ENCODE measurements at places on chromosomes 16 and 17.

DNA sequence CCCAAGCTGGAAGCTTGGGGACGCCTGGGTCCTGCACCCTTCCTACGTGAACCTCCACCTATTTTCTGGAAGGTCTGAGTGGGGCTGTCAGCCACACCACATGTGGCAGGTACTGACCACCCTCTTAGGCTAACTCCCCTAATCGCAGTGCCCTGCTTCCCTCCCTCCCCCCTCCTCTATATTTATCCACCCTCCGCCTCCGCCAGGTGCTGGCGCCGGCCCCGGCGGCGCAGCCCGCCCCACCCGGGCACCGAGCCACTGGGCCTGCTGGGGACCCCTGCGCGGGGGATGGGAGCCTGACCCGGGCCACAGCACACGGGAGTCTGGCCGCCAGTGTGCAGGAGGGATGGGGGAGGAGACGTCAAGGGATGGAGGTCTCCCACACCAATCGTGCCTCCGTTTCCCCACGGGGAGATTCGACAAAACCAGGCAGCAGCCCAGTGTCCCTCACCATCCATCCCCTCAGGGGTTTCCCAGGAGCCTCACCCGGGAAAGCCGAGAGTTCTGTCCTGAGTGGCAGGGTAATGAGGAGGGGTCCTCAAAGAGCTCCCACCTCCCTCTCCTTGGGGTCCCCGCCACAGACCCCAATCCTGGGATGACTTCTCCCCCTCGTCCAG lies 1.3 kb downstream of the PLEKHH3 start:
- DNase-seq, result no peak

DNA sequence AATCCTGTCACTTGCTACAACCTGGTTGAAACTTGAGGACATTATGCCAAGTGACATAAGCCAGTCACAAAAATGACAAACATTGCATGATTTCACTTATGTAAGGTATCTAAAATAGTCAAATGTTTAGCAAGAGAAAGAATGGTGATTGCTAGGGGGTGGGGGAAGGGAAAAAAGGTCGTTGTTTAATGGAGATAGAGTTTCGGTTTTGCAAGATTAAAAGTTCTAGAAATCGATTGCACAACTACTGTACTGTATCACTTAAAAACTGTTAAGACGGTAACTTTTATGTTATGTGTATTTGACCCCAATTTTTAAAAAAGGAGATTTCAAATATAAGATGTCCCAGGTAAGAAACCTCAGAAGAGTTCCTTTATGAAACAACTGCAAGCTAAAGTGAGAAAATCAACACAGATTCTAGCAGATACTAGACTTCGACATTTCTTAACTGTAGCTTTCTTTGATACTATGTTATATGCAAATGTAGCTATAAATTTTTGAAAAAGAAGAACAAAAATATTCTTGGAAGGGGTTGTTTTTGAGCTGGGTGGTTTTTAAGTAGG lies 5.9 kb downstream of the MEOX1 start:
- no peak for DNase-seq

GRCh38 chr17:79619636-79620206 lies 8.9 kb upstream of the RBFOX3 start:
- DNase-seq, result peak; percentile 4

DNA sequence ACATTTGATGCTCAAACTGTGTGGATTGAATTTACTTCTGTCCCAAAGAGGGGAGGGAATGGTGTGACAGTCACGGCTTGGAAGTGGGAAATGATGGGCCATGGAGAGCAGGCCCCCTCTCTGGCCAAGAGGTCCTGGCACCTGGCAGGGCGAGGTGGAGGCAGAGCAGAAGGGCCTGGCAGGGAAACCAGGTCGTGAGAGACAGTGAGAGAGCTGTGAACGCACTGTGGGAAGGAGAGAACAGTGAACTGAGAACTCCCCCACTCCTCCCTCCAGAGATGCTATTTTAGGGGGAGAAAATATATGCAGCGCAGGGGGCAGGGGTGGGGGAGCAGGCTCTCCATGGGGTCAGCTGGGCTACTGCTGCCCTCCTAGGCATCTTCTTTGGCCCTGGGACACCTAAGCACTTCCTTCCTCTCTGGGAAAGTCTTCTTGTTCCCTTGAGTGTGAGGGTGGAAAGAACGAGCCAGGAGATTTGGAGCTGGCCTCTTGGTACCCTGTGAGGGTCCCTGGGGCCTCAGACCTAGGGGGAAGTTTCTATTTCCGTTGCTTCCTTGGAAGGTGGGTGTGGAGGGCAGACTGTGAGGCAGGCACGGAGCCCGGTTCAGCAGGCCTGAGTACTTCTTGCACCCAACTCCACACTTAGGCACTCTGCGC lies 17.2 kb upstream of the TBX21 start:
- no peak for DNase-seq

- DNase-seq, result no peak
Measured at GRCh38 chr16:85767531-85767930, 16.6 kb upstream of the C16orf74 start.

- DNase-seq, result no peak
Measured at GRCh38 chr16:79618692-79619050, 18.1 kb upstream of the MAF start.

DNA sequence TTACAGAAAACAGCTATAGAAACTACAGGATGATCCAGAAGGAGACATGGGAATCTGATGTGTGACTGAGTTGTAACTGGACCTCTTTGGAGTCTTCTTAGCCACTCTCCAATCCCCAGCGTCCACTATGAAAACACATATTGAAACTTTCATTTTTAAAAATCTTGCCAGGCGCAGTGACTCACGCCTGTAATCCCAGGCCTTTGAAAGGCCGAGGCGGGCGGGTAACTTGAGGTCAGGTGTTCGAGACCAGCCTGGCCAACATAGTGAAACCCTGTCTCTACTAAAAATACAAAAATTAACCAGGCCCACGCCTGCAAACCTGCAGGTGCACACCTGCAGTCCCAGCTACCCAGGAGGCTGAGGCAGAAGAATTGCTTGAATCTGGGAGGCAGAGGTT lies 53.3 kb downstream of the HIC1 start:
- DNase-seq, result no peak

GRCh38 chr17:56540836-56541235 lies 52.7 kb upstream of the NOG start:
- no peak for DNase-seq

DNA sequence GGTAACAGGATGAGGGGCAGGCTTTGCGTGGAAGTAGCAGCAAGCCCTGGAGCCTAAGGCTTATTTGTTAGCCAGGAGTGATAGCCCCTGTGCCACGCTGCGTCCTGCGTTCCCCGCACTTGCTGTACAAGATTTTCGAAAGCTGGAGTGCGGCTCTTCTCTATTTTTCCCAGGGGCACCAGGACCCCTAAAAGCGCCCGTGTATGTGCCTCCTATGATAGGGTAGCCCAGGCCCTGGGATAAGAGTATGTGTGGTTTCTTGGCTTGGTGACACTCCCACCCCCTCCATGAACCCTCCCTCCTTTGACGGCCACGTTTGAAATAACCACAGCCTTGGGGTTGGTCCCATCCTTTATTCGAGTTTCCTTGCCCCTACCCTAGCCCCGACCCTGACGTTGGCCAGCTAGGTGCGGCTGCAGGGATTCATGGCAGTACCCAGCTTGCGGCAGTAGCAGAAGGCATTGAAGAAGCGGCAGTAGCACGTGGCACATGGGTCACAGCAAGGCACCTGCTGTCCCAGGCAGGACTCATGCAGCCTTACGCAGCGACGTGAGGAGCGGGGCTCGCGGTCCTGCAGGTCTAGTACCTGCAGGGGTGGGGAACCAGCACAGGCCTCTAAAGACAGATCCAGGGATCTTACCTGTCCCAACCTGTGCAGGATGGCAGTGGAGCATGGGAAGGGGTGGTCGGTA lies 968 bp downstream of the AGRP start:
- DNase-seq, result no peak

- DNase-seq, result no peak
Measured at GRCh38 chr16:48836636-48837035, 226.7 kb upstream of the N4BP1 start.

GRCh38 chr17:47736501-47737495 lies 3.8 kb downstream of the TBX21 start:
- DNase-seq, result no peak
